ENCODE measurements at places on chromosomes 13 and 19. TPM values are rescaled to one million over a fixed set of nuclear protein-coding genes. Genes with fewer than 3 reads are reported as not detected.

UBE2L5 gene
- total RNA-seq: not detected

LILRB4 gene
- 3.5 TPM for total RNA-seq

WDR88 gene
- total RNA-seq: not detected

CATSPERD gene
- total RNA-seq: not detected

PGLYRP2 gene
- not detected for total RNA-seq

CEACAM1 gene
- total RNA-seq: 2.1 TPM

C19orf47 gene
- total RNA-seq: 17.2 TPM

PEAK3 gene
- total RNA-seq: 0.27 TPM

CABP5 gene
- total RNA-seq: not detected

PROZ gene
- total RNA-seq: not detected

OR4F17 gene
- not detected for total RNA-seq

CIC gene
- total RNA-seq: 57.4 TPM

KL gene
- total RNA-seq: 1.8 TPM

ZNF154 gene
- total RNA-seq: 18.0 TPM

PRTN3 gene
- not detected for total RNA-seq

CLC gene
- not detected for total RNA-seq

ZNF841 gene
- total RNA-seq: 23.9 TPM

Data from thyroid gland (tissue), 4 donors.